ENCODE measurements at places on chromosomes 2 and 18. TPM values are rescaled to one million over a fixed set of nuclear protein-coding genes. Genes with fewer than 3 reads are reported as not detected.

IL1RL2 gene
- total RNA-seq, result not detected

KLHL41 gene
- total RNA-seq, result 0.25 TPM

MAP3K19 gene
- total RNA-seq, result not detected

UGT1A4 gene
- total RNA-seq, result not detected

DLX1 gene
- not detected for total RNA-seq

CLIP4 gene
- 69.2 TPM for total RNA-seq
